ENCODE measurements at places on chromosomes 6 and 20. TPM values are rescaled to one million over a fixed set of nuclear protein-coding genes. Genes with fewer than 3 reads are reported as not detected.

GRCh38 chr6:81166770-81167169 is 585.7 kb downstream of the TENT5A start:
- no peaks in the 10 kb centered on the region for H3K36me3 ChIP-seq
- no peak for DNase-seq
- H3K4me3 ChIP-seq = no peak overlapping the region
- no peaks in the 10 kb centered on the region for H3K4me1 ChIP-seq
- no peak overlapping the region for H3K27ac ChIP-seq

DNA sequence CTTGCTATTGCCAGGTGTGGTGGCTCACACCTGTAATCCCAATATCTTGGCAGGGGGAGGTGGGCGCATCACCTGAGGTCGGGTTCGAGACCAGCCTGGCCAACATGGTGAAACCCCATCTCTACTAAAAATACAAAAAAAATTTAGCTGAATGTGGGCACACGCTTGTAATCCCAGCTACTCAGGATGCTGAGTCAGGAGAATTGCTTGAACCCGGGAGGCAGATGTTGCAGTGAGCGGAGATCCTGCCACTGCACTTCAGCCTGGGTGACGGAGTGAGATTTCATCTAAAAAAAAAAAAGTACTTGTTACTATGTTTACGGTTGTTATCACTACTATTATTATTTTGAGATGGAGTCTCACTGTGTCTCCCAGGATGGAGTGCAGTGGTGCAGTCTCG is 3.0 kb downstream of the PPT2 start:
- peaks cover 7% of the 10 kb centered on the region for H3K36me3 ChIP-seq
- H3K4me3 ChIP-seq = no peak overlapping the region
- no peak overlapping the region for H3K27ac ChIP-seq
- no peak for DNase-seq
- no peaks in the 10 kb centered on the region for H3K27me3 ChIP-seq

DNA sequence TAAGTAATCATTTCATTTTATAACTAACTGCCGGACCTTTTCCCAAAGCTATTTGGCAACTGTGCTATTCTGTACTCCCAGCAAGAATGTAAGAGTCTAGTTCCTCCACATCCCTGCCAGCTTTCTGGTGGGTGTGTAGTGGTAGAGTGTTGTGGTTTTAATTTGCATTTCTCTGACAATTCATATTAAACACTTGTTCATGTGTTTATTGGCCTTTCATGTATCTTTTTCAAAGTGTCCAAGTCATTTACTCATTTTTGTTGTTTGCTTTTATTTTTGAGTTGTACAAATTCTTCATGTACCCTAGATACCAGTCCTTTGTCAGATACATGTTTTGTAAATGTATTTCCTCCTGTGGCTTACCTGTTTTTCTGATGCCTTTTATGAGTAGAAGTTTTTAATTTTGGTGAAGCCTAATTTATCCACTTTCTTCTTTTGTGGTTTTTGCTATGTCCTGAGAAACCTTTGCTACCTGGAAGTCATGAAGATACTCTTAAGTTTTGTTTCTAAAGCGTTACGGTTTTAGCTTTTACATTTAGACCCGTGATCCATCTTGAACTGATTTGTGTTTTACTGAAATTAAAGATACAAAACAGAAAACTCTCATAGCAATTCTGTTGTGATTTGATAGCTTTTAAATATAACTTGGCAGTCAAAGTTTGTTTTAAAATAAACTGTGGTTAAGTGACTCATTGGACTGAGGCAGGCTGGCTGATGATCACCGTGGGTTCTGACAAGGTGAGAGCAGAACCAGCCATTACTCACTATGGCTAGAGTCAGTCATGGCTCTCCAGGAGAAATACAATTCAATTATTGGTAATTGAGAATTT is 8.0 kb downstream of the MYLIP start:
- H3K4me3 ChIP-seq = no peak overlapping the region
- H3K27ac ChIP-seq = no peak overlapping the region
- peaks cover 1% of the 10 kb centered on the region for H3K36me3 ChIP-seq
- H3K27me3 ChIP-seq = no peaks in the 10 kb centered on the region
- DNase-seq = peak; percentile 64

- DNase-seq = no peak
- no peak overlapping the region for H3K27ac ChIP-seq
- H3K36me3 ChIP-seq = no peaks in the 10 kb centered on the region
- H3K27me3 ChIP-seq = peaks cover 8% of the 10 kb centered on the region
- no peaks in the 10 kb centered on the region for H3K4me1 ChIP-seq
These were observed 242.5 kb downstream of the ADGRG6 start for GRCh38 chr6:142544199-142544838.

DNA sequence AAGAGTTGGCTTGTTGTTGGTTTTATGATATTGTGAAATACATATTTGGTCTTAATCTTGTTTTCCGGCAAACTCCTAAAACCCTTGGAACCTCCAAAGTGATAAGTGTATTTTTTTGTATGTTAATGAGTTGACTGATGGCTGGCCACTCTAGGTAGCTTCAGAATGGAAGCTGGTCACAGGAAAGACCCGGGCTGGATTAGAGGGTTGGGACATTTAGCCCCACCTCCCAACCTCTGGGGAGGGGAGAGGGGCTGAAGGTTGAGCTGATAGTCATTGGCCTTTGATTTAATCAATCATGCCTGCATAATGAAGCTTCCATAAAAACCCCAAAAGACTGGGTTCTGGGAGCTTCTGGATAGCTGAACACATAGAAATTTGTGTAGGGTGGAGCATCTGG is 42.7 kb downstream of the SASH1 start:
- DNase-seq = no peak
- H3K4me3 ChIP-seq = no peak overlapping the region
- H3K27me3 ChIP-seq = no peaks in the 10 kb centered on the region
- H3K4me1 ChIP-seq = peaks cover 3% of the 10 kb centered on the region
- peaks cover 2% of the 10 kb centered on the region for H3K36me3 ChIP-seq

DNA sequence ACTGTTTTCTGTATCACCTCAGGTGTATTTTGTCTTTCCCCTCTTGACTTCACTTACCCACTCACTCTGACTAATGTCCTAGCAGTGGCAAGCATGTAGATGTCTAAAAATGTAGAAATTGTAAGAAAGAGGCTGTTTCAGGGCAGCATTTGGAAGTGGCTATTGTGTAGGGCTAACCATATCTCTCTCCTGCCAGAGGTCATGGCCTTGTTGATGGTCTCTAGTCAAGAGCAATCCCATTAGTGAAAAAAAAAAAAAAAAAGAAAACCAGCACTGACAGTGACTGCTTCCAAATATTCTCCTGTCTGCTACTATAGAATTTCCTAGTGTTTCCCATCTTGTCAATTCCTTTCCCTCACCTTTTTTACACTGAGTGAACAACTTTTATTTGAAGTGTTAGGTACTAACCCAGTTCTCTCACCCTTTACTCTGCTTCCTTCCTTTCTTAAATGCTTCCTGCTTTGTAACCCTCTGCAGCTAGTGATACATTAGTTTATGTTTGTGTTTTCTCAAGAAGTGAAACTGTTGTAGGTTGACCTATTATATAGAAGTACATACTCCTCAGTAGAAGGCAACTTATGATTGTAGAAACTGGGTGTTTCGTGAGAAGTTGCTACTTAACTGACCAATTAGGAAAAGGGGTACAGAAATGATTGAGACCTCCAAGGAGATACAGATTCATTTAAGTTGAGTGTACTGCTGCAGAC is 174.1 kb upstream of the PTPRK start:
- H3K27ac ChIP-seq = peak overlapping the region; percentile 2
- peak; percentile 38 for DNase-seq
- no peaks in the 10 kb centered on the region for H3K36me3 ChIP-seq
- H3K4me3 ChIP-seq = no peak overlapping the region
- no peaks in the 10 kb centered on the region for H3K27me3 ChIP-seq
- peaks cover 34% of the 10 kb centered on the region for H3K4me1 ChIP-seq

- H3K27me3 ChIP-seq = no peaks in the 10 kb centered on the region
- H3K4me1 ChIP-seq = peaks cover 4% of the 10 kb centered on the region
- no peak for DNase-seq
These were observed 8.5 kb upstream of the MRPS10 start for GRCh38 chr6:42226161-42226611.

Gene CENPW
- 85.8 TPM for total RNA-seq

Data from endothelial cell of umbilical vein (primary cell).